ENCODE measurements at places on chromosomes 6 and 20.

DNA sequence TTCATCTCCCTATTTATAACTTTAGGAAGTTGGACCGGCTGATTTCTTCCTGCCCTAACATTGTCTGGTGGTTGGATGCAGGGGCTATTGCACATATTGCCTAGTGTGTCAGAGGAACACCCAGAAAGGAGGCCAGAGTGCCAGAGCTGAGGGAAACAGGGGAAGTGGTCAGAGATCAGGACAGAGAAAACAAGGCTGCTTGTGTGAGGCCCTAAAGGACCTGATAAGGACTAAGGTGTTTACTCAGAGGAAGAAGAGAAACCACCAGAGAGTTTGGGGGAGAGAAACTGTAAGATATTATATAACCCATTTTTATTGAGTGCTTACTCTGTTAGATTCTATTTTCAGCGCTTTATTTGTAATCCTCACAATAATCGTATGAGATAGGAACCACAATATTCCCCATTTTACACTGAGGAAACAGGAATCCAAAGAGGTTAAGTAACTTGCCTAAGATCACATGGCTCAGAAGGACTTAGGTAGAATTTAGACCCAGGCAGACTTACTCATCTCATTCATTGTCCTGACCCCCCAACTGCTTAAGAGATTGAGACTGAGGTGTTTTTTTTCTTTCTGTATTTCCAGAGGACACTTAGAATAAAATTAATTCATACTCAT is 54.0 kb upstream of the REV3L start:
- DNase-seq: no peak

DNA sequence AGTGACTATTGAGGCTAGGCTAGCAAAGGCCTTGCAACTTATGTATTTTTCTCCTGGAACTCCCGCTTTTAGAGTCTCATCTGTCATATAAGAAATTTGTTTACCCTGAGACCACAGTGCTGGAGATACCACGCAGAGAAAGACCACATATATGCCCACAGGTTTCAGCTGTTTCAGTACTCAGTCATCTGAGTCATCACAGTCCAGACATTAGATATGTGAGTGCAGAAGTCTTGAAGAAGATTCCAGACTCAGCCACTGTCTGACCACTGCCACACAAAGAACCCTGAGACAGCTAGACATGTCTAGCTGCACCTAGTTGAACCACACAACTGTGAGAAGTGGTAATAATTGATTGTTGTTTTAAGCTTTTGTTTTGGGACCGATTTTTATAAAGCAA is 648.3 kb downstream of the EPM2A start:
- DNase-seq: no peak

DNA sequence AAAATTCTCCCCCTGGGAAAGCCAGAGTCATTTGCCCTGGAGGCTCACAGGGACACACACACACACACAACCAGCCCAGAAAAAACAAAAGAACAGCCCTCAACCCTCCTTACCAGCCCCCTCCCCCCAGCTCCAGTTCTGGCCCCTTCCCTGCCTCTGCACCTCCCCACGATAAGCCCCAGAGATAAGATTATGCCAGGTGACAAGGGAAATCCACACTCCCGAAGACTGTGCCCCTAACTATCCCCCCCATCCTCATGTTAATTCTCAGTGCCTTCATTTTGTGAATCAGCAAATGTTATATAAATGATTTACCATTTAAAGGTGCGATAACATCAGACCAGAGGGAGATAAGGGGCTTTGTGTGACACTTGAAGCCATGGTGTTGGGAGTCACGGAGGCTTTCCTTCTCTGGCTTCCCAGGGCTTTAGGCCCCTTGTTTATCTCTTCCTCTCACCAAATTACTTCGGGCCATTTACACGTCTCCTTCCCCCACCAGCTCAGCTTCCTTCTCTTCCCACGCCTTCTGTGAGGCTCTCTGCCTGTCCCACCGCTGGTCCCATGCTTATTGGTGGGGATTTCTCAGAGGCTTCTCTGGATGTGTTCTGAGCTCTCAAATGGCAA is 12.5 kb upstream of the FOXC1 start:
- DNase-seq: no peak

GRCh38 chr6:165205632-165206031 is 103.8 kb downstream of the C6orf118 start:
- DNase-seq: no peak

GRCh38 chr20:57782631-57783041 is 72.8 kb upstream of the PMEPA1 start:
- no peak for DNase-seq

GRCh38 chr6:167806061-167806700 is 20.5 kb upstream of the AFDN start:
- DNase-seq: no peak

- no peak for DNase-seq
These were observed 36.4 kb upstream of the KAT14 start for GRCh38 chr20:18101125-18101810.

GRCh38 chr20:60363698-60364097 is 405.5 kb downstream of the CDH26 start:
- DNase-seq: no peak

- no peak for DNase-seq
These were observed 86.9 kb downstream of the LRFN2 start for GRCh38 chr6:40500227-40500626.

DNA sequence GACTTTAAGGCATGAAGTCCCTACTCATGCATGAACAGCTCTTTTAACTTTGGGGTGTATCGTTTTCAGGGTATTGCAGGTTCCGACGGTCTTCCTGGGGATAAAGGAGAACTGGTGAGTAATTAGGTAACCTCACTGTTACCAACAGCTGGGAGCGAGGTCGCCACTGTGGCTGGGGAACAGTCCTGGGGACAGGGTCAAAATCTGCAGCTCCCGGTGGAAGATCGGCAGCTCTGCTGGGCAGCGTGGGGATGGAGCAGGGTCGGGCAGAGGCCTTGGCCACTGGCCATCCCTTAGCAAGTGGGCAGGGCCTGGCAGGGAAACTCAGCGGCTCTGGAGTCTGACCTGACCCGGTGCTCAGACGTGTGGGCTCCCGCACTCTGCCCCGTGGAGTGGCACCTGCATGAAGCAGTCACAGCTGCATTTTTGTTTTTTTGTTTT is 16.1 kb downstream of the COL9A3 start:
- no peak for DNase-seq

DNA sequence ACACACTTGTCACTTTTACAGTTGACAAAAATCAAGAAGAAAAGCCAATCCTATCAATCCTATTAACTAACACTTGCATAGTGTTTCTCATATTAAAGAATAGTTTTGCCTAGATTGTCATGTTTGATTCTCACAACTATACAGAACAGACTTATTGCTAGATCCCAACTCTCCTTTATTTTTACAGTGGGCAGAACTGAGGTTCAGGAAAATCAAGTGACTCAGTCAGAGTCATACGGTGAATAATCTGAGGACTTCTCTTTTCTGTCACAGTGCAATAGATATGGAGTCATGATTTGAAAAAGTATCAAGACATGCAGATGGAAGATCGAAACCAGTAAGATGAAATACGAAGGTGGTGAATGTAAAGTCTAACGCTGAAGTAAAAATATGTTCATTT is 195.1 kb upstream of the CITED2 start:
- DNase-seq: no peak

- no peak for DNase-seq
These were observed 1.8 kb upstream of the SPEF1 start for GRCh38 chr20:3783068-3783489.

DNA sequence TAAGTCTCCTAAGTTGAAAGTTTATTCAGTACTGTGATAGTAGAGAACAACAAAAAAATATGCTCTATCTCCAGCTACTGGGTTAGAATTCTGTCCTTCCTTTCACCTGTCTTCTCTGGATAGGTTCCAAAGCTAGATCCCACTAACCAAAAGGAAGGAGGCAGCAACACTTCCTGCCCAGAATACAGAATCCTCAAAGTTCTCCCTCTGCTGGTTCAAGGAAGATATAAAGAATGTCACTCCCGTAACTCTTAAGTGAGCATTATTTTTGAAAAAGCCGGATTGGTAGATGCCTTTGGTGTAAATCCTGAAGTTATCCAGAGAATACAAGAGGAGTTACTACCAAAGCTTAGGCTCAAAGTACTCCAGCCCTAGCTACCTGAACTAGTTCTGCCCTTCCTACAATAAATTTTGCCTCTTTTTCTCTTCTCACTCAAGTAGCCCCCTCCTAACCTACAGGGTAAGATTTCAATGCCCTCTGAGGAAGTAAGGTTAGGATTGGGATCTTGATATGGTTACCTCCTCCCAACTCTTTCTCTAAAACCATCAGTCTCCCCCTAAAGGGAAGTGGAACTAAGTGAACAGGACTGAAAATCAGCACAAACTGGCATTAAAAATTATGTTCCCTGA is 26.0 kb upstream of the CRIP3 start:
- DNase-seq: no peak

- no peak for DNase-seq
These were observed 75.5 kb downstream of the GPR63 start for GRCh38 chr6:96761794-96762193.

DNA sequence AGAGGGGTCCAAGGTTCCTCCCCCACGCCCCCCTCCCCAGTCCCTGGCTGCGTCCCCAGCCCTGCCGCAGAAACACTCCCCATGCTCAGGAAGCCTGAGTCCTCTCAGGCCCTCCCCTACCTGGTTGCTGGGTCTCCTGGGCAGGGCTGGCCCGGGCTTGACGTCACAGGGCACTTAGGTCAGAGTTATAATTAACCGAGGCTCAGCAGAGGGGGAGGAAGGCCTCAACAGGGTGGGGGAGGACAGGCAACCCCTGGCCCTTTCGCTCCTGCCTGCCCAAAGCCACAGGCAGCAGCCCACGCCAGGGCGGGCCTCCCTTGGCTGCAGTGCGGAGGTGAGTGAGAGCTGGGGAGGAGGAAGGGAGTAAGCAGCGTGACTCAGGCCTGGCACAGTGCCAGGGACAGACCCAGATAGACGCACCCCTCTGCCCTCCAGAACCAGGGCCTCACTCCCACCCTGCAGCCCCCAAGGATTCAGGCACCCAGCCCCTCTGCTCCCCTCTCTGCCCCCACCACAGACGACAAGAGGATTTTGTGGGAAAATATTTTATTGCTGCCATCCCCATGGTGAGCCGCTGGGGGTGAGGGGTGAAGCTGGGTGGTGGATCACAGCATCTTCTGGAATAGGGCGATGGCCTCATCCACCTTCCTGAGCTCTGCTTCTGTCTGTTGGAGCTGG is at the start of gene VWA7:
Gene VWA7, minus strand, starts transcription at position 340 of the 678 bp plus-strand sequence. CDS start 549 bp downstream, outside the sequence.
- DNase-seq: peak; percentile 57

- no peak for DNase-seq
These were observed 475.2 kb upstream of the EPHA7 start for GRCh38 chr6:93894521-93894920.

DNA sequence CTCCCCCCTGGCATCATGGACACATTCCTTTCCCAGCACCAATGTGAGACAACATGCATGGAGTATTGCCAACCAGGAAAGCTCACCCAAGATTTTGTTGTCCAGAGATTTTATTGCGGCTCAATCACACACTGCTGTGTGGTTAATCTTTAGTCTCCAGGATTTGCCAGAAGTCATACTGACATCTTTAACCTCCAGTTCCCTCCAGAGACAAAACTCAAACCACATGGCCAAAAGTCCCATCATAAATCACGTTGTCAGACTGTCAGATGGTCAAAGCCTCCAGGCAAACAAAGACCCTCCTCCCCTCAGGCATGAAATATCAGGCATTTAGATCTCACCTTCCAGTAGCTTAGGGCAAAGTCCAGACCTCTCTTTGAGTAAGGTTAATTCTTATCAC is 97.3 kb upstream of the OPRM1 start:
- DNase-seq: no peak

DNA sequence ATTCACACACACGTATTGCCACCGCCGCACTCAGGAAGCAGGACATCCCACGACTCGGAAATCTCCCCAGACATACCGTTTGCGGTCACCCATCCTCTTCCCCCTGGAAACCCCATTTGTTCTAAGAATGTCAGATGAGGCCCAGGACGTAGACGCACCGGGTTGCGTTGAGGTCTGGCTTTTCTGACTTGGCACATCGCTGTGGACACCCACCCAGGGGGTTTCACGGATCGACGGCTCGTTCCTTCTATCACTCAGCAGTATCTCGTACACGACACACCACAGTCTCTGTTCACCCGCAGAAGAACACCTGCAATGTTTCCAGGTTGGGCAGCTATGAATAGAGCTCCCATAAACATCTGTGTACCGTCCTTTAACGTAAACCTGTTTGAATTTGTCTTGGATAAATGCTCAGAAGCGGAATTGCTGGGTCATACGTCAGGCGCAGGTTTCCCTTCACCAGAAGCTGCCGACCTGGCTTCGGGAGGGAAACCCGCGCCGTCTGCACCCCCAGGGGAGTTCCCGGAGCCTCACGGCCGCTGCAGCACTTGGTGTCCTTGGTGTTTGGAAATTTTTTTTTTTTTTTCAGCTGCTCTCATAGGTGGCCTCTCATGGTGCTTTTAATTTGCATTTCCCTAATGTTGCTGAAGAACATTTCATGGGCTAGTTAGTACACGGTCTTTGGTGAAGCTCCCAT is 9.3 kb upstream of the EEF1A2 start:
- no peak for DNase-seq

GRCh38 chr6:150027806-150028565 is 2.7 kb upstream of the RAET1L start:
- no peak for DNase-seq

GRCh38 chr6:157516319-157517026 is 135.5 kb downstream of the ZDHHC14 start:
- no peak for DNase-seq

GRCh38 chr6:3707024-3707423 is 44.5 kb downstream of the PXDC1 start:
- DNase-seq: no peak

DNA sequence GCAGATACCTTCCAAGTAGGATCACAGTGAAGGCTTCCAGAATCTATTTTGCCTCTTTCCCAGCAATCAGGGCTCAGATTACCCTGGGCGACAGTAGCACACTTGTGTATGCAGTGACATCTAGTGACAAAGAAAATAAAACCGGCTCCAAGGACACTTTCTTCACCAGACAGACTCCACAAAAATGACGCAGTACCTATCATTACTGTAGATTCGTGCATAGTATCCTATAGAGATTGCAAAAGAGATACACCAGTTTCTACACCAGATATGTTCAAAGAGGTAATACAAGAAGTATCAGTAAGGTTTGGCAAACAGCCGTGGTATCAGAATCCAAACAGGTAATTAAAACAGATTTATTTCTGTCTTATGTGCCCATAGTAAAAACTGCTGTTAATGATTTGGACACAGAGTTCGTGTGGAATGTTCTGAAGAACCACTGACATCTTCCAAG is 600.4 kb upstream of the JAG1 start:
- DNase-seq: no peak

- DNase-seq: no peak
These were observed 1354.6 kb downstream of the HACE1 start for GRCh38 chr6:103505155-103505518.

DNA sequence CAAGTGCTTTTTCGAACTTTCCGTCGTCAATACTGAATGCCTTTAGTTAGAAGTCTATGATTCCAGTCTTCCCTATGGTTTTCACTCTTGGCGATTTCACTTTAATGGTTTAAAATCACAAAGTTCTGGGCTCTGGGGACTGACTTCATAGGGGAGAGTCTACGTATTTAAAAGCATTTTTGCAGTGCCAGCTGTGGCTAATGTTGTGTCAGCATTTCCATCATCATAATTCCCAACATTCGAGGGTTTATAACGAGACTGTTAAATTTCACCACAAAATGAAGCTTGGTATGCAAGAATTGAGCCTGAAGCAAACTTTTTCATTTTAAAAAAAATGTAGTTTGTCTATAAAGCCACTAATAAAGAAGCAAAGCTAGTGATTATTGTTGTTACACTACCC is 242.7 kb downstream of the SOX4 start:
- no peak for DNase-seq

Measured in stimulated activated CD4-positive, alpha-beta T cell treated with anti-CD3 and anti-CD28 coated beads, TNF-alpha, amount 100 ng/mL, for 24 hours (primary cell).